ENCODE measurements at places on chromosomes 6 and 20. TPM values are rescaled to one million over a fixed set of nuclear protein-coding genes. Genes with fewer than 3 reads are reported as not detected.

FILIP1 gene
- total RNA-seq: 0.79 TPM

AIG1 gene
- 21.4 TPM for total RNA-seq

DNA sequence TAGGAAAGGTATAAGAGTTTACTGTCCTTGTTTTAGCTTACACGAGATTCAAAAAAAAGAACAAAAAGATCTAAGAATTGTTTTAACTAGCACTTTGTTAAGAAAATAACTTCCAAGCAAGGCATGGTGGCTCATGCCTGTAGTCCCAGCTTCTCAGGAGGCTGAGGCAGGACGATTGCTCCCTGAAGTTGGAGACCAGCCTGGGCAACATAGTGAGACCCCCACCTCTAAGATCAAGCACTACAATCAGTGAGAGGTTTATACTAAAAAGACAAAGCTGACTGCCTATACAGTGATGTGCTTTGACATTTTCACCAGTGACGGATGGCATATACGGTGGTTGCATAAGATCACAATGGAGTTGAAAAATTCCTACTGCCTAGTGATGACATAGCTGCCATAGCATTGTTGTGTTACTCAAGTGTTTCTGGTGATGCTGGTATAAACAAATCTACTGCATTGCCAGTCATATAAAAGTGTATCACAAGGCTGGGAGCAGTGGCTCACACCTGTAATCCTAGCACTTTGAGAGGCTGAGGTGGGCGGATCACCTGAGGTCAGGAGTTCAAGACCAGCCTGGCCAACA is 68.6 kb downstream of the B4GALT5 start:
- DNase-seq: no peak

DNA sequence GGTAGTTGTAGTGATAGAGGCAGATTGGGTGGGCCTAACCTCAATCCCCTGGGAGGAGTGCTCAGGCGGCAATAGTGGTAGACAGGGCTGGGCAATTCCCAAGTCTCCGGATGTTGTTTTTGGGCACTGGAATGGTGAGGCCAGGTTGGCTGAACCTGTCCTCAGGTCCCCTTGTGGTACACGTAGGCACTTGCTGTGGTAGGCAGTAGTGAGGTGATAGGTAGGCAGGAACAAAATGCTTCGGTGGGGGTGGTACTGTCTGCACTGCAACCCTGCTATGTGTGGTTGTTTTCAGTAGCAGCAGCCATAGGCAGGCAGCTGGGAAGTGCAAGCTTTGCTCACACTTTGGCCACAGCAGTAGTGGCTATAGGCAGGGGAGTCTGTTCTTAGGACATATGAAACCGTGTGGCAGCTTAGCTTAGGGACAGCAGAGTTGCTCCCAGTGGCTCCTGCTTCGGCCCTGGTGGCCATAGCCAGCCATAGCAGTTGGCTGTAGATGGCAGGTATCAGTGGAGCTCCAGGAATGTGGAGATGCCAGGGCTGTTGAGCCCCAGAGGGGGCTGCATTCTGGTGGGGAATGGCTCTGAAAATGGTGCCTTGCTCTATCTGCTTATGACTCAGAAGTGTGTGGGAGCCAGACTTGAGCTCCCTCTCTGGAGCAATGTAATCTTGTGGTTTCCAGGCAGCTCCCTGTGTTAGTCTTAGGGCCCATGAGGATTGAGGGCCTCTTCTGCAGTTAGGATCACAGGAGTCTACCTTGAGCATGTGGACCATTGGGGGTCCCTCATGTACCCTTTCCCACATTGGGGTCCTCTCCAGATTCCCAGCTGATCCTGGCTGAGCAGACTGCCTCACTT is 241.8 kb upstream of the BMP2 start:
- DNase-seq: no peak

- DNase-seq: no peak
These were observed 203.0 kb downstream of the CDC5L start for GRCh38 chr6:44590471-44590870.

- no peak for DNase-seq
These were observed 100.7 kb downstream of the SGK1 start for GRCh38 chr6:134217105-134217797.

All from neural crest cell (in vitro differentiated cells).